ENCODE measurements at places on chromosomes 3 and 15.

DNA sequence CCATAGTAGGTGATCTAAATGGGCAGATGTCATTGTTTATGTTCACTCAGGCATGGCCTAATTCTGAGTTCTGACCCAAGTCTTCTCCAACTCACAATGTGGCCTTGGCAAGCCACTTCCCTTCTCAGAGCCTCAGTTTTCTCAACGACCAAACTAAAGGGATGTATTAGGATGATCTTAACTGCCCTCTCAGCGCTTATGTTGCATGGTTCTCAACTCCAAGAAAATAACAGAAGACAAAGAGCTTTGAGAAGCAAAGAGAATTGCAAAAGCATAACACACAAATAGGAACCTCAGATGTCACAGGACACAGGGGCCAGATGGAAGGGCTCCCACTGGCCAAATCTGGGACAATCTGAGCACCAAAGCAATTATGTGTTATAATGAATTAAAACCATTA lies 8.6 kb downstream of the RHCG start:
- DNase-seq = no peak

DNA sequence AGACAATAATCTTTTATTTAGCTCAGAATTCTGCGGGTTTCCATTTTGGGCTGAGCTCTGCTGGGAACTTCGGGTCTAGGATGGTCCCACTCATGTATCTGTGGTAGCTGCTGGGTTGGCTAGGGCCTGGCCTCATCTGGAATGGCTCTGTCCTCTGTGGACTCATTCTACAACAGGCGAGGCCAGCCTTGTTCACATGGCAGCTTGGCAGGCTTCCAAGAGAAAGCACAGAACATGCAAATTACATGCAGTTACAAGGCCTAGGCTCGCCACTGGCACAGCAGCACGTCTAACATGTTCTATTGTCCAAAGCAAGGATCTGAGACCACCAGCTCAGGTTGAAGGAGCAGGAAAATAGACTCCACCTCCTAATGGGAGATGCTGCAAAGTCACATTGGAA lies 431.4 kb downstream of the PDCD6IP start:
- no peak for DNase-seq

GRCh38 chr3:127590593-127591465 lies at the start of gene TPRA1:
Gene TPRA1, minus strand, starts transcription at chr3:127590733. Its CDS starts 10,587 bp downstream, at chr3:127580146.
- peak; percentile 100 for DNase-seq

DNA sequence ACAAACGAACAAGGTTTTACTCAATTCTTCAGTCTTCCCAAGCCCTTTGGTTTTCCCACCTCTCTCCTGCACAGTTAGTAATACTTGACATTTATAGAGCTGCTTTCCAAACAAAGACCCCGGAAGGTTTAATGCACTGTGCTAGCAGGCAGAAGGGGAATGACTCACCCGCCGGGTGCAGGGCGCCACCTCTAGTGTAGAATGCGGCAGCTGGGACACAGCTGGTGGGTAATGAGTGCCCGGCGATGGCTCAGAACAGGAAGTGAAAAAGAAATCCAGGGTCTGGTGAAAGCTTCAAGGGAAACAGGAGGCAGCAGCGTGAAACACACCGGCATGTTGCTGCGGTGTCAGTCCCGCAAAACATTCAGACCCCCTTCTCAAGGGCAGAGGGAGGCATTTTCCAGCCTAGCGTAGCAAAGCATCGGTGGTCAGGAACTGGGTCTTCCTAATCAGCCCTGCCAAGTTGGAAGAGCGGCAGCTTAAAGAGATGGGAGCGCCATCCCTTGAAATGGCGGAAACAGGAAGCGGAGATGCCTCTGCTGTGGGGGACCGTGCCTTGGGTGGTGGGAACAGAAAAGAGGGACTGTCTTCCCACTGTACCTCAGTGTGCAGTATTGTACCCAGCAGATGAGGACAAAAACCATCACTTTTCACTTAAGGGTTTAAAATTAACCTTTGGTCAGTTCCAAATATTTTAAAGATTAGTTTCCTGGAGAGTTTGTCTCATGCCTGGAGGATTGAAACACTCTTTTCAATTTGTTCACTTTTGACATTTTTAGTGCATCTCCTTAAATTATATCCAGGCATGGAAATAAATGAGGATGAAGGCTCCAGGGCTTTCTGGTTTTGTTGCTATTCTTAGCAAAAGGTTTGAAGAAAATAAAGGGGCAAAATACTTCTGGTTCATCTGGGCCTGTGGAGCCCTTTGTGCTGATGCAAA lies 160.7 kb upstream of the MCTP2 start:
- DNase-seq = peak; percentile 48

- DNase-seq = no peak
These were observed 340.1 kb downstream of the NAALADL2 start for GRCh38 chr3:175198991-175199783.

DNA sequence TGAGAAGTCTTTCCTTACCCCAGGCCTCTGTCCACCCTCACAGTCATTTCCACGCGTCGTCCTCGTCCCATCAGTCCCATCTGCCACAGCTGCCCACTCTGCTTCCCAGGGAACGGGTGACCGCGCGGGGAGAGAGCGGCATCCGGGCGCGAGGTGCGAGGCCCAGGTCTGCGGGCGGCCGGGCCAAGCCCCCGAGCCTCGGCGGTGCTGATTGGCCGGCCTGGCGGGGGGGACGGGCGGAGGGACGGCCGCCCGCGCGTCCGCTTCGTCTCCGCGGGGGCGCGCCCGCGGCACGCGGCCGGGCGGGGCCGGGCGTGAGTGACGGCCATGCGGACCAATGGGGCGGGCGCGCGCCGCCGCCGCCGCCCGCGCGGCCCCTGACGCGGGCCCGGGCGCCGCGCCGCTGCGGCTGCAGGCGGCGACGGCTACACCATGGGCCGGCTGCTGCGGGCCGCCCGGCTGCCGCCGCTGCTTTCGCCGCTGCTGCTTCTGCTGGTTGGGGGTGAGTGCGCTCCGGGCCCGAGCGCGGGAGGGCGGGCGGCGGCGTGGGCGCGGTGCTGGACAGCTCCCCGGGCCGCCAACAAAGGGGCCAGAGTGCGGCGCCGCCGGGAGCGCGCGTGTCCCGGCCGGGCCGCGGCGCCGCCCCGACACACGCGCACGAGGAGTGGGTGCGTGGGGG lies at the start of gene PODXL2:
Gene PODXL2 (plus strand): TSS at position 398 of the 679 bp plus-strand sequence. CDS start 35 bp downstream, at position 433.
- DNase-seq = peak; percentile 44

DNA sequence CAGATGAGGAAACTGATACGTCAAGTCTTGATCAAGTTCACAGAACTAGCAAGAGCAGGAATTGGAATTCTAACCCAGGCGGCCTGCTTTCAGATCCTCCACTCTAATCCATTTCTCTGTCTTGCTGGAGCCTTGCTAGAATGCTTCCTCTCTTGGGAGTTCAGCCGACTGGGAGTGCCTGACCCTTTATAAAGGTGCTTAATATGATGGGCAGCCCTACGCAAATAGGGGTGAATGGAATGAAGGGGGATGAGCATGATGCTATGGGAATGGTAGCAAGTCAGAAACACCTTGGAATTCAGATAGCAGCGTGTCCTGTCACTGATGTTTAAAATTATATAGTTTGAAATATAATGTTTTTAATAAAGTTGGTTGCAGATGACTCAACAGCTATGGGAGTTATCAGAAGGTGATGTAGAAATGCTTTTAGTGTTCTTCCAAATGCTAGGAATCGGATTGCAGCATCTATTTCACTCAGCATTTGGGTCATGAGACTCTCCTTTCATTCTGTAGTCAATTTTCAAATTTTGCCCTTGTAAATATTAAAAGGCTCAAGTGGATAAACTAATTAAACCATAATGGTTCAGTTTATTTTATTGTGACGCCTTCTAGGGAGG lies 150.7 kb downstream of the FNDC3B start:
- DNase-seq = no peak

DNA sequence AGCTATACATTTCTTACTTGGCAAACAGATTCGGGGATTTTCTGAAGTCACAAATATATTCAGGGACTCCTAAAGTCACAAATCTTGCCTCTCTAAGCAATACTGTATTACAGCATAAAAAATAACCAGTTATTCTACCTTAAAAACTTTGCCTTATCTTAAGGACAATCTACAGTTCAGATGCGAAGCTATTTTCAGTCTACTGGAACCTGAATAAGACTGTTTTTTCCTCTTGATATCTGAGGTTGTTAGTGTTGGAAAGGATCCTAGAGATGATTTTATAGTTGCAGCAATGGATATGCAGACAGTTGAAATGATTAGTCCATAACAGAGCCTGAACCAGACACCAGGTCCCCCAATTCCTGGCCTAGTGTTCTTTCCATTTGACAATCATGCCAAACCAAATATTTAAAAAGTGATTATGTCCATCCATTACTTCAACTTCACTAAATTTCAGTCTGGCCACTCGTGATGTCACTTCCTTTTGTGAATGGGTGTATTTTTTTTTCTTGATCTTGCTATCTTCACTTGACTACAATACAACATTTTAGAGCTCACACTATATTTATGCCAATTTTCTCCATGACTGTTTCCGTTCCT lies 1.8 kb downstream of the HDGFL3 start:
- DNase-seq = peak; percentile 22

DNA sequence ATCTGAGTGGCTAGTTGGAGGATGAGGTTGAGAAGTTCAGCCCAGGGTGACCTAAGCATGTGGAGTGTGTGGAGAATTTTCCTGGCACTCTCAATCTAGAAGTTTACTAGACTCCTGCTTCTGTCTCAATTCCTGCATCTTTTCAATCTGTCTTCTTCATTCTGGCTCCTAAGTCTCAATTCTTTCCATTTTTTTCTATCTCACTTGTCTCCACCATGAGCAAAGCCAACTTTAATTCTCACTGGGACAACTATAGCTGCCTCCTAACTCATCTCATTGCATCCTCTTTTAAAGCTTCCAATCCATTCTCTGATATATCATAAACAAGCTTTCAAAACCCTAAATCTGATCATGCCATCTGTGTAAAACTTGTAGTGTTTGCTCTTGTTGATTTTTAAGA lies 569.3 kb downstream of the NAALADL2 start:
- no peak for DNase-seq

GRCh38 chr3:117035745-117036144 lies 326.2 kb downstream of the TUSC7 start:
- DNase-seq = no peak

GRCh38 chr15:73455876-73456275 lies 12.9 kb downstream of the REC114 start:
- DNase-seq = no peak

DNA sequence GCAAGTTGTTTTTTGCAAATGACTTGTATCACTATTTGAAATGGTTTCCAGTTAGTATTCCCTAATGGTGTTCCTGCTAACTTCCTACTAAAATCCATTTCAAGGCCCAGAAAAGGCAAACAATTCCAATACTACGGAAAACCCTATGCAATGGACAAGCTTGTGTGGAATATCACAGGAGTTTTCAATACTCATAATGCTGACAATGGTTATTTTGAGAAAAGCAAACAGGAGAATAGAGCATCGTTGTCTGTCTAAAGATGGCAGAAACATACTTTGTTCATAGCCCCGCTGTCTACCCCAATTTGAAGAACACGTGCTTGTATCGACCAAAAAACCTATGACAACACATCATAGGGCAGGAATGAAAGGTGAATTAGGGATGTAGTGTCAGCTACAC lies 327.9 kb downstream of the CHST2 start:
- no peak for DNase-seq

GRCh38 chr15:88897456-88898194 lies 2.3 kb upstream of the HAPLN3 start:
- peak; percentile 86 for DNase-seq

DNA sequence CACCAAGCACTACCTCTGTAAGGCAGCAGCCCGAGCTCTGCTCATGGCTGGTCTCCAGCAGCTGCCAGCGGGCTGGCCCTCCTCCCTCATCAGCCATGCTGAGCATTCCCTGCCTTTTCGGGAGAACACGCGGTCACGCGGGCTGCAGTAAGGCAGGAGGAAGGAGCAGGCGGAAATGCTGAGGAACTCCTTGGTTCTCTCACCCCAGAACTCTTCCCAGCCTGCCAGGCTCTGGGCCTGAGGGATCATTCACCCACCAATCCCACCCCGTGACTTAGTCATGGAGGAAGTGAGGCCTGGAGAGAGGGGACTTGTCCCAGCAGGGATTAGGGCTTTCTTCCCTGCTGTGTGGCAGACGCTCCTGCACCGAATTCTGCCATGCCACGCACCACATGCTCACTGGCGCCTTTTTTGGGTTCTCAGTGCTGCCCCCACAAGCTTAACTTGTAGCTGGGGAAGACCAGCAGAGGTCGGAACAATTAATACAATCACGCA lies 42.9 kb upstream of the RPL32 start:
- no peak for DNase-seq

DNA sequence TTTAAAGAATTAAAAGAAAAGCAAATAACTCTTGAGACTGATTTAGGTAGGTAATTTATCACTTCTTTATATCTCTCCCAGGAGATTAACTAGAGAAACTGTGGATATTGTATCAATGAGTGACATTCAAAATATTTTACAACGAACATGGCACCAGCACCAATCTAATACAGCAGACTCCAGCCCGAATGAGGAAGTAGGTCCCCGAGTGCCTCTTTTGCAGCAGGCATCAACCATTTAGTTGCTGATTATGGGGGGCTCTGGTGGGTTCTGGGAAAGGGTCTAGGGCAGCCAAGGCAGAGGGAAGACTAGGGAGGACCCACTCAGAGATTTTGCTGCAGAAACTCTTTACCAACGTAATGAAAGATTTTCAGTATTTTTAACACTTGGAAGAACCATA lies 31.7 kb upstream of the TTC14 start:
- no peak for DNase-seq

DNA sequence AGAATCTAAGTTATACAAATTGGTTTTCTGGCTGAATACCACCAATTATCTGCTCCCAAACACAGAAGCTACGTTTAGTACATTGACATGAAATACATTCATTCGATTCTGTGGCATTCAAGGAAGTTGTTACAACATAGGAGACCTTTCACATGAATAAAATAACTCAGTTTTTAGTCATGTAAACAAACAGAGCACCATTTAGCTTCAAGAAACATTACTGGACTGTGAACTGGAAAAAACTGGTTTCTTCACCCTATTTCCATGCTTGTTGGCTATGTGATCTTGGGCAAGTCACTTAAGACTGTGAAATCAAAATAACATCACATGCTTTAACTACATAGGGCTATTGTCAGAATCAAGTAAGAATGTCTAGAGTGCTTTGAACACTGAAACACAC lies 46.2 kb downstream of the NRG4 start:
- DNase-seq = peak; percentile 27

DNA sequence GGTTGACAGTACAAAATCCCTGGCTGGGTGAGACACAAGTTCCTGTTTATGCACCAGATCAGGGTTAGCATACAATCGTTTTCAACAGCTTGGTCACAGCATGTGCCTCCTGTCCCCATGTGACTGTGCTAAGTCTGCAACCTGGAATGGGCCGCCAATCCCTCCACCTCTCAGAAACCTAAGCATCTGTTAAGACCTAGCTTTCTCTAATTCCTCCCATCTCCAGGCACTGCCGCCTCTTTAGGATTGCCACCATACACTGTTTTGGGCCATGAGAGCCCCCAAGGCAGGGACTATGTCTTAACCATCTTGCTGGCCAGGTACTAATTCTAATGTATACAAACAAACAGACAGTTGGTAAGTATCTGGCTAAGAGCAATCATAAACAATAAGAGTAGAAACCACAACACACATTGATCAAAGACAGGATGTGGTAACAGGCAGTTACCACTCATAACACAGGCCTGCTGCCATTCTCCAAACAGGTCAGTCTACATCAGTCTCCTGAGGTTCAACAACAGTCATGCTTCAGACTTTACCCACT lies 25.6 kb downstream of the SEC22C start:
- no peak for DNase-seq

- DNase-seq = no peak
These were observed 109.3 kb downstream of the OXNAD1 start for GRCh38 chr3:16374047-16374934.

GRCh38 chr15:65366122-65366892 lies 11.5 kb downstream of the IGDCC3 start:
- DNase-seq = no peak

Measured in HT1080 (cell line).